ENCODE measurements at places on chromosomes 16 and 17.

DNA sequence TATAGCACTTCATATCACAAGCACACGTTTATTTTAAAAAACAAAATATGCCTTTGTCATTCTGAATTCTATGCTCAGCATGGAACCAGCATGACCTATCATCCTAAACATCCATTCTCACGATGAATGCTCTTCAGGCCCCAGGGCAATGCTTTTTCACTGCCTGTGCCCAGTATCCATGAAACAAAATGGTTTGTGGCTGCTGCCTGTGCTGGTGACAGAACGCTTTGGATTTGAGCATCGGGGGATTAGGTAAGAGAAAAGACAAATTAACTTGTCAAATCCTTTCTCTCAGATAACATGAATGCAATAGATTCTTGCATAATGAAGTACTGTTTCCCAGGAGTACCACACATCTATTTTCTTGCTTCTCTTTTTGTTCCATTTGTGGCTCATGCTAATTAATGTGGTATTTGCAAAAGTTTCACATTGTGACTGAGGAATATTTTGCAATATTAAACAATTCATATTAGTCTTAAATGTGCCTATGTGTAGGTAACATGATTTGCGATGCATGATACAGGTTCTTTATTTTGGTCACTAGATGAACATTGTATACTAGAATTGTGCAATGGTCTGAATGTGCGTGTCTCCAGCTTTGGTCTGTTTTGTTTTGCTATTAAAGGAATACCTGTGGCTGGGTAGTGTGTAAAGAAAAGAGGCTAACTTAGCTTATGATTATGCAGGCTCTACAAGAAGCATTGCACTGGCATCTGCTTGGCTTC, 25.8 kb upstream of the SRSF1 start:
- no peak for DNase-seq

DNA sequence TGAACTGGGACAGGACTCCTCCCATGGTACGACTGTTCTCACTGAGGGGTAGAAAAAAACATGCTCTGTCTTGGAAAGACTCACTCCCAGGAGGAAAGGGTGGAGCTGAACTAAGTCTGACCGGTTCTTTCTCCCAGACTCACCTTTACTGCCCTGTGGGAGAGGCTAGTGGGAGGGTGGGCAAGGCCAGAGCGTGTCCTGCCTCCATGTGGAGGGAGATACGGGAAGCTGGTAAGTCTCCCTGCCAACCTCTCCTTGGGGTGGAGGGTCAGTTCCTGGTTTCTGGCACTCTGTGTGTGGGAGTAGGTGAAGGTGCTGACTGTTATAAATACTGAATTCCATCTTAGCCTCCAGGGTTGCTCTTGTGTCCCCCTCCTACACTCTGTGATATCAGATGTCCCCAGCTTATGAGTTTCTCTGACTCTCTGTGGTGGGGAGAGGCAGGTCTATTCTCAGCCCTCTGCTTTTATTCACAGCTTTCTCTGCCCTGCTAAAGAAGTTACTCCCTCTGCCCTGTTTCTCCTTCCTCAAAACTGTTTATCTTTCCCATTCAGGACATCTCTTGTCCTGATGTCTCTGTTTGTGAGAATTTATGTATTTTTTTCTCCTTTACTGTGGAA, 26.9 kb upstream of the FAM20A start:
- DNase-seq: no peak

DNA sequence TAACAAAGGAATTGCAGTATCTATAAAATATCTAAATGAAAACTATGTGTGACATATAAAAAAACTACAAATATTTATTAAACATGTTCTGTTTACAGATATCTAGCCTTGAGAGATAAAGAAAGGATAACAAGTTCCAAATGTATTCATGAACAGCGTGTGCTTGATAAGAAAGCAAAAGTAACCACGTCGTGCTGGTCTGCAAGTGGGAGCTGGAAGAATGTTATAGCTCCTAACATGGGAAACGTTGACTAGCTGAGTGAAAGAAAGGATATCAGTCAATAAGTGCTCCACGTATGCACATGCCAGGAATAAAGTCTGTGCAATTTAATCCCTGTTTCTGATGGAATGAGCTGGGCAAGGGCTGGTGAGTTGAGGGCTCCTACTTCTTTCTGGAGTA, 71.2 kb upstream of the CDYL2 start:
- DNase-seq: no peak

GRCh38 chr17:45380991-45381390, 51.7 kb downstream of the ARHGAP27 start:
- no peak for DNase-seq

DNA sequence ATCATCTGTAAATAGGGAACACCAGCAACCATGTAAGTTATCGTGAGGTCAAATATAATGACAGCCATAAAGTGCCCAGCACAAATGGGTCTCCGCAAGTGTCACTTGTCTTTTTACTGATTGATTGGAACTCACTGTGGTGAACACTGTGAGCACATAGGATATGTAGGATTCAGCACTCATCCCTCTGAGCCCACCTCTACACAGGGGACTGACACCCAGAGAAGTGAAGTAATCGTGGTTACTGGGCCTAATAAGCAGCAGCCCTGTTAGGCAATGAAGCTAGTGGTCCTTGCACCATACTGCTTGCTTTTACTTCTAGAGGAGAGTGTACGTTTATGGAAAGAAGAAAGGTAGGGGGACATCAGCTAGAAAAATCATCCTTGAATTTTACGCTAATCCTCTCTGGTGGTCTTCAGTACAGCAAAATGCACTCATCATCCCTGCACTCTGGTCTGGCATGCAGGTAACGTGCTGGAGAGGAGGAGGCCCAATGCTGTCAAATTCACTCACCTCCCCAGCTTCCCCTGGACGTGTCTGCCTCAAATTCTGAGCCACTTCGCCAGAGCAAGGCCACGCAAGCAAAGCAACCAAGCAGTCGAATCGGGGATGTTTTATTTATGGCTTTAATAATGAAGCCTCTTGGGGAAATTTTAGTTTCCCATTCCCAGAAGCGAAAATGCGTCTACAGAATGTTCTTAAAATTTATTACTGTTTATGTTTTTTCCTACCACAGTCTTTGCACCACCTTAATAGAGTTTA, 74.7 kb downstream of the YPEL2 start:
- DNase-seq: no peak

DNA sequence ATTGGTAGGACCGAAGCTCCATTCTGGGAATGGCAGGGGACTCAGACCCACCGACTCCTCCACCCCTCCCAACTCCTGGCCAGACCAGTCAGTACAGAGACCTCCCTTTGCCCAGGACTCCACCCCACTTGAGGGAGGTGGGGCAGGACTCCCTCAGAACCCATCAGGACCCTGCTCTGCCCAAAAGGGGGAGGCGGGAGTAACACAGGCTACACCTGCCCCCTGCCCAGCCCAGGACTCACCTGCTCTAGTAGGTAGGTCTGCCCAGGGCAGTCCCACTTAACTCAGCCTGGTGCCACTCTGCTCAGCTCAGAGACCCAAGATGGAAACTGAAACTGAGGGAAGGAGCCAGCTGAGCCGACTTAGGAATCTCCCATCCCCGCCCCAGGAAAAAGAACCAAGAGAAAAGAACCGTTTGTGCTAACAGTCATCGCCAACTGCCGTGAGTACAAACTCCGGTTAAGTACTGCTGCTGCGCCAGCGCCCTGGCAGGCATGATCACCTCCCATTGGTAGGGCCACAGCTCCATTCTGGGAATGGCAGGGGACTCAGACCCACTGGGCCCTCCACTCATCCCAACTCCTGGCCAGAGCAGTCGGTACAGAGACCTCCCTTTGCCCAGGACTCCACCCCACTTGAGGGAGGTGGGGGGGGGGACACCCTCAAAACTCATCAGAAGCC, 503 bp downstream of the DHX58 start:
- DNase-seq: no peak

- peak; percentile 96 for DNase-seq
These were observed 1.0 kb downstream of the MNT start for GRCh38 chr17:2399572-2400473.

- DNase-seq: no peak
These were observed 25.9 kb upstream of the VPS4A start for GRCh38 chr16:69285240-69285639.

DNA sequence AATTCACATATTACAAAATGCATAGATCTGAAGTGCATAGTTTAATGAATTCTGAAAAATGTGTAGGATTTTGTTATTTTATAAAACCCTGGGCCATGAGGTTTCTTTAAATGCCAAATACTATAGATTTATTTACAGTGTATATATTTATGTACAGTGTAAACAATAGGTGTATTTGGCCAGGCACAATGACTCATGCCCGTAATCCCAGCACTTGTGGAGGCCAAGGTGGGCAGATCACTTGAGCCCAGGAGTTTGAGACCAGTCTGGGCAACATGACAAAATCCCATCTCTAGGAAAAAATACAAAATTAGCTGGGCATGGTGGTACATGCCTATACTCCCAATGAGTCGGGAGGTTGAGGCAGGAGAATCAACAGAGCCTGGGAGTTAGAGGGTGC, 249.4 kb downstream of the PRKCA start:
- DNase-seq: no peak

DNA sequence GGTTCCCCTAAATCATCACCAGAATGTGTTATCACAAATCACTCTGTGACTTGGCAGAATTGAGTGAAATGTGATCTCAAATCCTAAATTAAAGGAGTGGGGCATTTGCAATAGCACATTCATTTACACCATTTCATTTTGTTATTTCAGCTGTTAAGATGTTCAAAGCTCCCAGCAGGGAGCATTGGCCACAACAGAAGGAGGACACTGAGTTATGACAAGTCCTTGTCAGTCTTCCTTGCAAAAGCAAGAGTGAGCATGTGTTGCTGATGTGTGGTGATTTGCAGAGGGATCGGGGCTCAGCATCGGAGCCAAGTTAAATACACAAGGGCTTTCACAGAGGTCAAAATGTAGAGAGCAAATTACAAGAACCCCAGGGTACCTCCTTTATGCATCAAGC, 372.2 kb upstream of the CDH5 start:
- DNase-seq: no peak

GRCh38 chr17:40659911-40660310, 5.1 kb downstream of the KRT222 start:
- DNase-seq: no peak

- no peak for DNase-seq
These were observed 463.1 kb upstream of the DYNLRB2 start for GRCh38 chr16:80077696-80078095.

DNA sequence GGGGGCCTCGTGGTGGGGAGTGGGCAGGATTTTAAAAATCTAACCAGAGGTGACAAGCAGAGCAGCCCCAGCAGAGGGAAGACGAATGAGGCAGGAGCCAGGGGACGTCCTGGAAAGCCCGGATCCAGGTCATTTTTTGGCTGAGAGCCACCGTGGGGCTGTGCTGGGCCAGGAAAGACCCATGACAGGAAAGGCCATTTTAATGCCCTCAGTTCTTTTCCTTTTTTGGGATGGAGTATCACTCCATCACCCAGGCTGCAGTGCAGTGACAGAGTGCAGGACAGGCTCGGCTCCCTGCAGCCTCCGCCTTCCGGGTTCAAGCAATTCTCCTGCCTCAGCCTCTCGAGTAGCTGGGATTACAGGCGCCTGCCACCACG, 30.5 kb upstream of the JPH3 start:
- no peak for DNase-seq

GRCh38 chr17:7579001-7579833, at the start of gene CD68:
Gene CD68 (plus strand): TSS chr17:7579638. CDS start chr17:7579678, 40 bp downstream.
- DNase-seq: peak; percentile 68

- DNase-seq: no peak
These were observed 18.7 kb upstream of the SLC38A8 start for GRCh38 chr16:84061236-84061819.

- DNase-seq: no peak
These were observed 210.3 kb upstream of the FOXF1 start for GRCh38 chr16:86299882-86300610.

- no peak for DNase-seq
These were observed 21.8 kb upstream of the RASD1 start for GRCh38 chr17:17518014-17518413.

GRCh38 chr16:48535831-48536613, 74.0 kb downstream of the N4BP1 start:
- no peak for DNase-seq

All from SK-N-DZ (cell line).